ENCODE measurements at places on chromosomes 7 and 10.

DNA sequence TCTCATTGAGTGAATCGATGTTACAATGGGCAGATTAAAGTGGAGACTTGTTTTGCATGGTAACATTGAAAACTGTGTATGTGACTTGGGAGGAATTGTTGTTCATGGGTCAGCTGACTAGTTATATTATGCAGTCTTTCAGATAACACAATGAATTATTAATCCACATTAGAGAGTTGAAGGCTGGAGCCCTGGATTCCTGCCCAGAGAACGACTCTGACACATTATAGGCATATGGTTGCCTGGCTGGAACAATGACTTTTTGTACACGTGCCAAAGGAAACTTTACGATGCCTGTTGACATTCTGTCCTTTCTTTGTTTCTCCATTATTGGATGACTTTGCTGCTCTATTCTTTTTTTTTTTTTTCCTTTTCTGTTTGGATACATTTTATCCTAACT, 52.3 kb upstream of the TMEM229A start:
- DNase-seq = no peak

DNA sequence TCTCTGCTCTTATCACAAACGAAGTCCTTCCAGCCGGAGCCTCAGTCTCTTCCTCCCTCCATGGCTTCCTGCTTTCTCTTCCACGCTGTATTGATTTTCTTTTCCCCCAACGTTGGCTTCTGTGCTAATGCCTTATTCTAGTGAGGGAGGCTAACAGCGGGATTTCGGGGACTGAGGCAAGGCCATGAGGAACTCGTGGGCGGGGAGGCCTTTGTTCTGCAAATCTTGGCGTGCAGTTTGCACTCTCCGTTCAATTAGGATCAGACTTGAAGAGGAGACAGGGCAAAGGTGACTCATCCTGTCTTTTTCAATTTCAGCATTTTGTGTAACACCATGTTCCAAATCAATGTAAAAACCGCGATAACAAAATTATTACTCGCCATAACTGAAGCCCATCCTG, 25.3 kb downstream of the EN2 start:
- DNase-seq = no peak

- DNase-seq = no peak
Measured at GRCh38 chr7:148242294-148242821, 348.2 kb upstream of the C7orf33 start.

DNA sequence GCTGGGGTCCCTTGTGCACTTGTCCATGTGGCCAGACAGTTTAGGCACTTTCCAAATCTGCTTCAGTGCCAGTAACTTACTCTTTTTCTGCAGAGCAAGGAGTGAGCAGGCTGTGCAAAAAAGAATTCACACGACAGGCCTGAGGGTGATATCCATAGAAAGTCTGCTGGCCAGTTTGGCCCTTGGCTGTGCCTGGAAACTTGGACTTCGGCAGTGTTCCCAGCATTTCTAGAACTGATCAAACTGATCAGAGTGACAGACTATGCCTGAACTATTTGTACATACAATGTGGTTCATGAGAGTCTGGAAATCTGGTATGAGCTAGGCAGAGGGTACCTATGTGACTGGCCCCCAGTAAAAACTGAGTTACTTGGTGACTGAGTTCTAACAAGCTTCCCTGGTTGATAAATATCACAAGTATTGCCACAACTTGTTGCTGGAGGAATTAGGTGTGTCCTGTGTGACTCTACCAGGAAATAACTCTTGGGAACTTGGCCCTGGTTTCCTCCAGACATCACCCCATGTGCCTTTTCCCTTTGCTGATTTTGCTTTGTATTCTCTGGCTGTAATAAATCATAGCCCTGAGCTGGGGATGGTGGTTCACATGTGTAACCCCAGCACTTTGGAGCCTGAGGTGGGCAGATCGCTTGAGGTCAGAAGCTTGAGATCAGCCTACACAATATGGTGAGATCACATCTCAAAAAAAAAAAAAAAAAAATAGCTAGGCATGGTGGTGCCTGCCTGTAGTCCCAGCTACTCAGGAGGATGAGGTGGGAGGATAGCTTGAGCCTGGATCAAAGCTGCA, 3.3 kb upstream of the DENND10 start:
- no peak for DNase-seq

DNA sequence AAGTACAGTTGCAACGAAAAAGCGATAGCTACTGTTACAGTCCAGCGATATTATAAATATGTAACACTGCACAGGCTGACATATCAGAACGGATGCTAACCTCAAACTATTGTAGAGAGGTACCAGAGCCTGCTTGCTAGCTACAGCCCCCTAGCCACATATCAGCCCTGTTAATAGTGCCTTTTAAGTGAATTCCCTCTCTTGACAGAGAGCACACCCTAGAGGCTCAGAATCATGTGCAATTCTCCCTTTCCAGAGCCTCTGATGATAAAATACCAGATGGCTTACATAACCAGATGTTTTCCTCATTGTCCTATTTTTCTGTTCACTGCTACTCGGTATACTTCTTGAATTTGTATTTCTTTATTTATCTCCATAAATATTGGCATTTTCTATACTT, 960.7 kb upstream of the CELF2 start:
- no peak for DNase-seq

- no peak for DNase-seq
Measured at GRCh38 chr7:40604601-40605438, 470.0 kb downstream of the SUGCT start.

DNA sequence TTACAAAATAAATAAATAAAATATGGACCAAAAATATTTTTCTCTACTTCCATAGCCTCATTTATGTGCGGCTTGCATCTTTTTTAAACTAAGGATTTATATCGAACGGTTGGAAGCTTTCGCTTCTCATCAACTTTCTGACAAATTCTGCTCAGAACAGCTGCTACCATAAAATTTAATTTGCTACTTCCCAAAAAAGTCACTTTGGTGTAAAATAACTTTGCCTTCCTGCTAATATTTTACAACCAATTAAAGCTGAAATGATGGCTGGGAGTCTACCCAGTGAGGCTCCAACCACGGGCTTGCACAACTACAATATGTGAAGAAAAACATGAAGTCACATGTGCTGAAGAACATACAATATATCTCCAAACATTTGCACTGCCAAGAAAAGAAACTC, 253.1 kb upstream of the NEBL start:
- DNase-seq = no peak

DNA sequence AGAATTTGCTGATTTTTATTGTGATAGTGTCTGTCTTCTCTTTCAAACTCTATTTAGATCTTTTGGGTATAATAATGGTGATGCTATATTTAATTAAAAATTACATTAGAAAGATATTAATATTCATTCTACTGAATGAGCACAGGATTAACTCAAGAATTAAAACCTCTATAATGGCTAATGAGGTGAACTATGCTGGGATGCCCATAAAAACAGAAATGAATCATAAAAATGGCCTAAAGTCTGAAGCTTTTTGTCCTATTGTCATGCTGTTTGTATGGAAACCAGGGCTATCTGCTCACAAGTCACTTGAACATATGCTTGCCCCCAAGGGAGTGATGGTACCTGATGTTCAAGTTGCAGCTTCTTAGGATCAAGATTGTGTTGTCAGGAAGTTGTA, 76.2 kb upstream of the ICA1 start:
- no peak for DNase-seq

- DNase-seq = no peak
Measured at GRCh38 chr7:117072620-117073118, 119.4 kb downstream of the ST7 start.

DNA sequence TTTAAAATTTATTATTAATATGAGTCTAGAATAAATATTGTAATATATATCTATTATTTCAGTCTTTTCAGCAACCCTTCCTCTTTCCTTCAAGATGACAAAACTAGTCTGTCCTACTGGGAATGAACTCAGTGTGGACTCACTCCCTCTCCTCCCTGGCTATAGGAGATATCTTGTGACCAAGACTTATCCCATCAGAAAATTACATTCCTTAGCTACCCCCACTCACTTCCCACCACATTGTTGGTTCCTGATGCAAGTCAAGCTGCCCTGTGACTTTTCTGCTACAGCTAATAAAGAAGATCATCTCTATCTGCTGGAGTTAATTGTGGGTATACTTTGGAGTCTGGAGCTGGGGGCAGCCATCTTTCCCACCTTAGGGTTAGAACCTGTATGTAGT, 28.0 kb upstream of the MCU start:
- DNase-seq = no peak
